Pancreas (tissue), 10 donors: ENCODE measurements at places on chromosomes 5 and 9. TPM values are rescaled to one million over a fixed set of nuclear protein-coding genes. Genes with fewer than 3 reads are reported as not detected.

Gene LCN1
- not detected for polyA plus RNA-seq

Gene AIF1L
- polyA plus RNA-seq: 4.0 TPM

Gene KIAA0825
- 0.49 TPM for polyA plus RNA-seq

Gene C5orf63
- polyA plus RNA-seq: 2.9 TPM

Gene FBP1
- 19.5 TPM for polyA plus RNA-seq

Gene JAKMIP2
- 0.53 TPM for polyA plus RNA-seq

Gene GRXCR2
- not detected for polyA plus RNA-seq

Gene TNFSF8
- polyA plus RNA-seq: 0.15 TPM

Gene OTP
- not detected for polyA plus RNA-seq

Gene COL15A1
- 7.0 TPM for polyA plus RNA-seq

Gene NUTM2F
- polyA plus RNA-seq: 0.07 TPM

Gene PCDHA11
- polyA plus RNA-seq: 0.34 TPM

Gene ZSWIM6
- 3.6 TPM for polyA plus RNA-seq

Gene PITX1
- polyA plus RNA-seq: 0.15 TPM

Gene KCNIP1
- 1.3 TPM for polyA plus RNA-seq

Gene CTXN3
- polyA plus RNA-seq: not detected

Gene CYLC2
- 0.05 TPM for polyA plus RNA-seq

Gene DRD1
- polyA plus RNA-seq: 0.04 TPM
